Melanocyte of skin (primary cell): ENCODE measurements at places on chromosomes 1 and 21. TPM values are rescaled to one million over a fixed set of nuclear protein-coding genes. Genes with fewer than 3 reads are reported as not detected.

Gene NFASC
- 2.4 and 6.5 TPM in 2 replicates for total RNA-seq

Gene NMNAT2
- total RNA-seq: not detected in 2 replicates

Gene SPATA45
- not detected in 2 replicates for total RNA-seq

Gene DFFA
- total RNA-seq: 38.3 and 45.2 TPM in 2 replicates
